RWPE1 (cell line): ENCODE measurements at places on chromosomes 16 and 17.
A peak's percentile ranks its signal among the peaks of the same experiment; 100 is the strongest.

GRCh38 chr16:8173111-8173644 is 417.1 kb downstream of the TMEM114 start:
- DNase-seq: peak; percentile 25

GRCh38 chr16:61182391-61182790 is 853.8 kb downstream of the CDH8 start:
- DNase-seq: no peak

DNA sequence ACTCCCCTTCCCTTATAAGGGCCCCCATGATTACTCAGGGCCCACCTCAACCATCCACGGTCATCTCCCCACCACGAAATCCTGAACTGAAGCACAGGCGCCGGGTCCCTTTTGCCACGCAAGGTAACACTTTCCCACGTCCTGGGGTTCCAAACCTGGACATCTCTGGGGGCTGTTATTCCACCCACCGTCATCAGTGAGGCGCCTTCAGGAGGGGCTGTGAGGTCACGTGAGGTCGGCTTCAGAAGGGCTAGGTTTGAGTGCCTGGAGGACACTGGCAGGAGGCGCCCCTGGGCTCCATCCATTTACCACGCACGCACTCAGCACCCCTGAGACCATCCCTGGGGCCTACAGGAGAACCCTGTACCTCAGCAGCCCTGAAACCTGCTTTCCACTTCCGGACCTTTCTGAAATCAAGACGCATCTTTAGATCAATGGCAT is 4.1 kb downstream of the CD2BP2 start:
- DNase-seq: no peak

DNA sequence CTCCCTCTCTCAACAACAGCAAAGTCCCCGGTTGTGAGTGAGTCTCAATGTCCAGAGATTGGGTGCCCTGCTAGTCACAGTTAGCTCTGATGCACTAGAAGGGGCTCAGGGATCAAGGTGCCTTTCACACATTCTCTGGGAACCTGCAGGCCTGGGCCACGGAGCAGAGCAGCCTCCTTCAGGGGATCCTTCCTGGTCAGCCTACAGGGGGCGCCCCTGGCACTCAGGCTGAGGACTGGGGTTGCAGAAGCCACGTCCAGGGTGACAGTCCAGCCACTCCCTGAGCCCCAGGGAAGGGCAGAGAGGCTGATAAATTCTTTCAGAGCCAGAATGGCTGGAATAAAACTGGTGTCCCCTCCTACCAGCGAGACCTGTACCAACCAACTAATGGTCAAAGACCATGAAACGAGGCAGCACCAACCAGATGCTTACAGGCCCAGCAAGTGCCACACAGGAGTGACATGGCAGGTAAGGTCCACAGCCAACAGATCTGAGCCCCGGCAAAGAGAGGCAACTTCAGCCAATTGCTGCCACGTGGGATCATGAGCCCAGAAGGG is 43.5 kb downstream of the ST3GAL2 start:
- no peak for DNase-seq

GRCh38 chr17:3189961-3190360 is 7.4 kb upstream of the OR1A2 start:
- DNase-seq: no peak

- DNase-seq: no peak
Measured at GRCh38 chr16:66240631-66241395, 125.7 kb upstream of the CDH5 start.

DNA sequence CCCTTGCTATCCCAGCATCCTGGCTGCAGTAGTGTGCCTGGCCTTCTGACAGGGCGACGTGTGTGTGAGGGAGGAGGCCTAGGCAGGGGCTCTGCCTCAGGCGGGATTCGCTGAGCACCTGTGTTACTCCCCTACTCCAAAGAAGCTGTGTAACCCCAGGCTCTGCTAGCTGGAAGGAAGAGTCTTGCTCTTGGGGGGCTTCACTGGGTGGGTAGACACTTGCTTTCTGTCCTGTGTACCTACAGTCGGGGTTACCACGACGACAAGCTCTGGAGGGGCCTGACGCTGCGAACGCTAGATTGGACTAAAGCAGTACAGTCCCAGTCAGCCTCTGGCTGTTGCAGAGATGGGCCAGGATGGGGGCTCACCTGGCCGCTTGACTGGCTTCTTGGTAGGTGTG is 9.5 kb downstream of the EXOC7 start:
- DNase-seq: no peak

GRCh38 chr16:89860747-89861304 is 12.6 kb upstream of the TCF25 start:
- DNase-seq: peak; percentile 83

DNA sequence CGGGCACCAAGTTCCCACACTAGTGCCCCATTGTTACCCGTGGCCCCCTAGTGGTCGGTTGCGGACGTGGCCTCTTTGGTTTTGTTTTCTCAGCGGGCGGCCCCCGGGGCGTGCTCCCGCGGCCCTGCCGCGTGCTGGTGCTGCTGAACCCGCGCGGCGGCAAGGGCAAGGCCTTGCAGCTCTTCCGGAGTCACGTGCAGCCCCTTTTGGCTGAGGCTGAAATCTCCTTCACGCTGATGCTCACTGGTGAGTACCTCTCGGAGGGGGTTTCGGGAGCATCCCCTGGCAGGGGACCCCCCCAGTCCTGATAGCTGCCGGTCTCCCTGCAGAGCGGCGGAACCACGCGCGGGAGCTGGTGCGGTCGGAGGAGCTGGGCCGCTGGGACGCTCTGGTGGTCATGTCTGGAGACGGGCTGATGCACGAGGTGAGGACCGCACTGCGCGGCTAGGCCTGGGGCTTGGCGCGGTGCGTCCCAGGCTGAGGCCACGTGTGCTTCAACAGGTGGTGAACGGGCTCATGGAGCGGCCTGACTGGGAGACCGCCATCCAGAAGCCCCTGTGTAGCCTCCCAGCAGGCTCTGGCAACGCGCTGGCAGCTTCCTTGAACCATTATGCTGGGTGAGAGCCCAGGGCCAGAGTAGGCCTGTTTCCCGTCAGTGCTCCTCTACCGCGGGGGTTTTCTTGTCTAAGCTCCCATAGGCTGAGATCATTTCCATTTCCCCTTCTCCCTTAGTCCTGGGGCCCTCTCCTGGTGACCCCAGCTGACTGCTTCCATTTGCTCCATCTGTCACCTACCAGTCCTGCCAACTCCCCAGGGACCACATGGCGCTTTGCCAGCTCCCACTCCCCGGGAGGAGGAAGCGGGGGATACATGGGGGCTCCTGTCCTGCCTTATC is 1.7 kb downstream of the SPHK1 start:
- DNase-seq: peak; percentile 84

- DNase-seq: no peak
Measured at GRCh38 chr17:73203135-73203787, 10.4 kb downstream of the COG1 start.

DNA sequence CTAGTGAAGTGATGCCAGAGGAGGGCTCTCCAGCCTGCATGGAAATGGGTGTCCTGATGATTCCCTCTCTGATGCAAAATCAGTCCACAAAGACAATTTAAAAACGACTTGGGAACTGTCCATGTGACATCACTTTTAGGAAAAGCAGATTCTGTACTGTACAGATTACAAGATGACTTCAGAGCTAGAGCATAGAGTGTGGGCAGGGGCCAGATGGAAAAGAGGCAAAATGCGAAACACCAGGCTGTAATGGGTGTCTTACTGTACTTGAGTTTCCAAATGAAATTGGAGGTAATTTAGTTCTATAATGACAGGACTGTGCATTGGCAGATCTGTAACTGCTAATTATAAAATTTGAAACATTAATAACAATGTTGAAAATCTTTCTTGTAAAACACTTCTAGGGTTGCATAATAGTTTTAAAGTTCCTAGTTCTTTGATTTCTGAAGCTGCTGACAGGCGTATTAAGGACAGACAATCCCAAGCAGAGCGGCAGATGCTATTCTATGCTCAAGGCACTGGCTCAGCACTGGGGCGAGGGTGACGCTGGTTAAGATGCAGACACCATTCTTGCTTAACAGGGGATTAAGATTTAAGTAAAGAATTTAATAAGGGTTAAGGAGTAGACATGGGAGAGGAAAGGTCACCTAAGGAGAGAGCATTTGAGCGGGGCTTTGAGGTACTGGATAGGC is 29.6 kb downstream of the OGFOD1 start:
- DNase-seq: no peak

- peak; percentile 99 for DNase-seq
Measured at GRCh38 chr17:50199803-50200456, 1.5 kb downstream of the COL1A1 start.

DNA sequence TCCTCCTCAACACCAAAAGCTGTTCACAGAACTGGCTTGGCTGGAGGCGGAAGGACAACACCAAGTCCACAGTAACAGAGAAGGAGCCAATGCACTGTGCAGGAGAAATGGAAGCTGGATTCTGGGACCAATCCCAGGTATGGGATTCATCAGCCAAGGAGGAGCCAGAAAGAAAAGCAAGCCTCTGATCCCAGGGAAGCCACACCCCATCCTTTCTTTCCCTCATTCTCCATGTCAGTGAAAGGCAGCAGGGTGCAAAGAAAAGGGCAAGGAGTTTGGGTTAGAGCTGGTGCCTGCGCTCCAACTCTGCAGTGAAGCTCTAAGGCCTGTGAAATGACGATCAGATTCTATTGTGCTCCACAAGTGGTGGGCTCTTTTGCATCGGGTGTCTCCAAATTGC is 11.0 kb downstream of the DCAKD start:
- no peak for DNase-seq

DNA sequence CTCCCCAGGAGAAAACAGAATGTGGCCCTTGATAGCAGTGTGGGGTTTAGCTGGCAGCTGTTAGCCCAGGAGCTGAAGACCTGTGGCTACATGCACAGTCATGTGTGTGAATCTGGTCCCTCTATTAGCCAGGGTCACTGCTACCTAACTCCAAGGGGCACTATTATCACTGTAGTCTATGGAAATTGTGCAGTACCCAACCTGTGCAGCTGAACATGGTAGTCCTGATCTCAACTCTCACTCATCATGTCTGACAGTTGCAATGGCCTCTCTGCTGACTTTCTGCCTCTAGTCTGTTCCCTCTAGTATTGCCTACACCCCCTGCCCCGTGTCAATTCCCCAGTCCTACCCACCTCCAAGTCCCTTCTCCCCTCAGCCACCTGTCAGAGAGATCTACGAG is 67.4 kb downstream of the RAB11FIP4 start:
- DNase-seq: no peak

DNA sequence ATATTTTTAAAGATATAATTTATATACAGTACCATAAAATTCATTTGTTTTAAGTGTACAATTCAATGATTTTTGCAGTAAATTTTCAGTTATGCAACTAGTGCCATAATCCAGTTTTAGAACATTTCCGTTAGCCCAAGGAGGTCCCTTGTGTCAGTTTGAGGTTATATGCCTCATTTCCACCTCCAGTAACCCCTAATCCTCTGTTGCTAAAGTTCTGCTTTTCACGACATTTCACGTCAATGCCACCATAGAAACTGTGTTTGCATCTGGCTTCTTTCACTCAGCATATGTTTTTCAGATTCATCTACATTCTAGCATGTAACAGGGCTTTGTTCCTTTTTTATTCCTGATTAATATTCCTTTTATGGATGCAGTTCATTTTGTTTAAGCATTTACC is 42.4 kb upstream of the NUDT7 start:
- no peak for DNase-seq

DNA sequence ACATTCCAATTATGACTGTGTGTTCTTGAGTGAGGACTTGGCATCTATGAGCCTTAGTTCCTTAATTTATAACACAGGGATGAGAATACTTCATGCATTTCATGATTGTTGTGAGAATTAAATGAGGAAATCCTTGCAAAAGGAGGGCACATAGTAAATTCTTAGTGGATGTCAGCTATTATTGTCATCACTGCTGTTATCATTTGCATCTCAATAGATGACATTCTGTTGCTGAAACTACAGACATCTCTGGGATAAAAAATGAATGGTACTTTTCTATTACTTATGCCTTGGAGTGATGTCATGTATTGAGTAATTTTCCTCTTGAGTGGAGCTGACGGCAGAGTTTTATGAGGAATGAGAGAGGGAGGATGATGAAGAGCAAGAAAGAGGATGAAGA is 184.4 kb upstream of the CDH11 start:
- DNase-seq: no peak

DNA sequence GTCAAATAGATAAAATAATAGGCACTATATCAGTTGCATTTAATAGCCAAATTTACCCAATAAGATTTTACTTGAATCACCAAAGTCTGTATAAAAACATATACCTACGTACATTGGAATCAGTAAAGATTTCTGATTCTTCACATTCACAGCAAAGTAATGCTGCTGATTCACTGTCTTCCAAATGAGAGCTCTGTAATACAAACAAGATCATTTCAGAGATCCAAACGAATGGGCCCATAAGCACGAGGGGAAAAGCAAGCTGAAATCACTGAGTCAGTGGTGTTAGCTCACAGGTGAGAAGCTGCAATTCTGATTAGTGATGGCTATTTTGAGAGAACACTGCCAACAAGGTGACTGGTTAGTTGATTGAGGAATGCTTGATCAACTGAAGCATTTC is 81.3 kb downstream of the SSH2 start:
- DNase-seq: no peak

DNA sequence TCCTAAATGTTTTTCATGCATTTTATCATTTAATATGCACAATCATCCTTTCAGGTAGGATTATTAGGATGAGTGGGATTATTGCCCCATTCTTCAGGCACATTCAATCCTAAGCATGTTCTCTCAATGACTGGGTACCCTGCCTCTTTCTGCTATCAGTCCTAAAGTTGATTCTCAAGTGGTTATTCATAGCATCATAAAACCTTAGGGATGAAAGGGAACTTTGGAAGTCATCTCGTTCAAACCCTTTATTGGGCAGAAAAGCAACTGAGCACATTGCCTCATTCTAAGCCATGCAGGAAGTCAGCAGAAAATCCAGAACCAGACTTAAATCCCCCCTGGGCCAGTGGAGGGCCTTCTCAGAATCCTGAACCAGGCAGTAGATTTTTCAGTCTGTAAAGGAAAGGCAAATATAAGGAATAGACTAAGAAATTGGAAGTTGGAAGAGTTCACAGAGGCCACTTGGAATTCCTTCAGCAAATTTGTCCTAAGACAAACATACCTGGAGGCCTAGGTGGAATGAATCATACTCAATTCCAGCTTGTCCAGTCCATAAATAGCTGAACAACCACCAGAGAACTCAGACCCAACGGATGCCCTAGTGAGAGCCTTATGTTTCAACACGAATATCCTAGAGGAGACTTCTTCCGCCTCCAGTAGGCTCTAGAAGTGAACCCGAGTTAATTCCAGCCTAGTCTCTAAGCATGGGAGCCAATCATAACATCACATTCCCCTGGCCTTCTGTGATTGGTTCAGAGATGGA is 62.7 kb downstream of the IRX6 start:
- peak; percentile 70 for DNase-seq

DNA sequence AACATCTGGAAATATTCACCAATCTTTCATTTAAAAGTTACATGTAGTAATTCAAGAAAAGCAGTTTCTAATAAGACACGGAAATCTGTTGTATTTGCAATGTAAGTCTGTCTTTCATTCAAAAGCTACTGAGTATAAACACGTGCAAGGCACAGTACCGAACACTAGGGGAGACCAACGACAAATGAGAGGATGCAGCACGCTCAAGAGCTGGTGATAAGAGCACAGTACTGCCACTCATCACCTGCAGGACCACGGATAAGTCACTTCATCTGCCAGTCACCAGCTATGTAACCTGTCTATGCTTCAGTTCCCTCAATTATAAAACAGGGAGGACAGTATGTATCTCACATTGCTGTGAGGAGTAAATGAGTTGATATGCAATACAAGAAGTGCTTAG is 67.1 kb downstream of the CLEC18A start:
- DNase-seq: no peak
